ENCODE measurements at places on chromosomes 2 and 18. TPM values are rescaled to one million over a fixed set of nuclear protein-coding genes. Genes with fewer than 3 reads are reported as not detected.

RGPD3 gene
- 0.21 TPM for total RNA-seq

ZC3H8 gene
- total RNA-seq, result 9.0 TPM

ABCB11 gene
- total RNA-seq, result not detected

DCC gene
- total RNA-seq, result 0.24 TPM

MC5R gene
- total RNA-seq, result 6.7 TPM

NOL4 gene
- not detected for total RNA-seq

SERPINB10 gene
- not detected for total RNA-seq

GAD1 gene
- 9.9 TPM for total RNA-seq

CNDP1 gene
- total RNA-seq, result not detected

DLGAP1 gene
- not detected for total RNA-seq

TMEFF2 gene
- 15.2 TPM for total RNA-seq

PLA2R1 gene
- 2.5 TPM for total RNA-seq

CHRND gene
- total RNA-seq, result not detected

STK16 gene
- total RNA-seq, result 23.1 TPM

OTX1 gene
- 0.41 TPM for total RNA-seq

UNC80 gene
- total RNA-seq, result not detected
